Stimulated activated CD4-positive, alpha-beta T cell treated with anti-CD3 and anti-CD28 coated beads, Interleukin-2, amount 100 ng/mL, for 24 hours (primary cell): ENCODE measurements at places on chromosomes 1 and 21.

DNA sequence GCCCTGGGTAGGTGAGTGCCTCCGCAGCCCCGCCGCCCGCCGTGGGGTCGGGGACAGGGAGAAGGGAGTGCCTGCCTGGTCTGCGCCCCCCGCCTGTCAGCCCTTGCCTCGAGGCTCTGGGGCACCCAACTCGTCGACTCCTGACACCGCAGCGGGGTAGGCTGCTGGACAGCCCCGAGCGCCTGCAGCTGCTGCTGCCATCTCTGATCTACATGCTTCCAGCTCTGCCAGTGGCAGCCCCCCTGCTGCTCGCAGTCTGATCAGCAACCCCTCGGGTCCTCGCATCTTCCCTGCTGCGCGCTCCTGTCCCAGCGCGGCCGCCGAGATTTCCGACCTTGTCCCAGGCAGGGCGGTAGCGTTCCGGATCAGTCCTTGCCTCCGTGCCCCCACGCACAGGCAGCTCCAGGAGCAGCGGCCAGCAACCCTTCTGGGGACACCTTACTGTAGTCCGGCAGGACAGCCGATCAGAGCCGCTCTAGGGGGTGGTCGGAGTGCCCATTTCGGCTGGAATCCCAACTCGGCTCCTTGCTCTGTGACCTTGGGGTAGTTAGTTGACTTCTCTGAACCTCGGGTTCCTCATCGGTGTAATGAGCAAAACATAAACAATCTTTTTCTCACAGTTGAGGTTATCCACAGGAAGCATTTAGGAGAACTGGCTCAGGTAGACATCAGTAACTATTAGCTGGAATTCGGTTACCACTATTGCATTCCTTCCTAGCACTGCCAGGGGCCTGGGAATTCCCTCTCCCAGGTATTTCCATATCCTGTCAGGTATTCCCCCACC is 540 bp downstream of the BCAN start:
- no peak for DNase-seq

DNA sequence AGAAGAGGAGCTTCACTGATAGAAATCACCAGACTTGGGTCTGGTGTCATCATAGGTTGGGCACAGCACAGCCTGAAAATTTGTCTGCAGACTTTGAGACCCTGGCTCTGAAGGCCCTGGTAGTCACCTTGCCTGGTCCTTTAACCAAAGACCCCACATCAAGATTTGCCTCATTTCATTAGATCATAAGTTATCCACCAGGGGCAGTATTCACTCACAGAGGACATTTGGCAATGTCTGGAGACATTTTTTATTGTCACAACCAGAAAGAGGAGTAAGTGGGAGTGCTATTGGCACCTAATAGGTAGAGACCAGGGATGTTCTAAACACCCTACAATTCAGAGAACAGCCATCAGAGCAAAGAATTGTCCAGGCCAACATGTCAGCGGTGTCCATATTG is 22.1 kb upstream of the PAX7 start:
- no peak for DNase-seq

GRCh38 chr1:160733898-160734297 is 5.1 kb upstream of the SLAMF7 start:
- DNase-seq, result no peak

DNA sequence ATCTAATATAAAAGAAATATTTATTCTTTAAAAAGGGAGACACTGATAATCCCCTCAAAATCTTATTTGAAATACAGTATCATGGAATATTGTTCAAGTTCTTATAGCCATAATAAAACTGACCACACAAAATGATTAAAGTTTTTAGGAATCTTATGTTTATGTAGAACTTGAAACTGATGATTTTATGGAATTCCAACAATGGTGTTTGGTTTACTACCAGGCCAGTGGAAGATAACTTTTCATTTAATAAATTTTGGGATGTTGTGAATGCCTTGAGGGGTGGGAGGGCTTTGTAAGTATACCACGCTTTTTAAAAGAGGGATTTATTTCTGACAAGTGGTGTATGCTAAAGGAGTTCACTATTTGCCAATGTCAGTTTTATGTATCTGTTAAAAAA is 87.7 kb downstream of the RAB3GAP2 start:
- DNase-seq, result no peak

DNA sequence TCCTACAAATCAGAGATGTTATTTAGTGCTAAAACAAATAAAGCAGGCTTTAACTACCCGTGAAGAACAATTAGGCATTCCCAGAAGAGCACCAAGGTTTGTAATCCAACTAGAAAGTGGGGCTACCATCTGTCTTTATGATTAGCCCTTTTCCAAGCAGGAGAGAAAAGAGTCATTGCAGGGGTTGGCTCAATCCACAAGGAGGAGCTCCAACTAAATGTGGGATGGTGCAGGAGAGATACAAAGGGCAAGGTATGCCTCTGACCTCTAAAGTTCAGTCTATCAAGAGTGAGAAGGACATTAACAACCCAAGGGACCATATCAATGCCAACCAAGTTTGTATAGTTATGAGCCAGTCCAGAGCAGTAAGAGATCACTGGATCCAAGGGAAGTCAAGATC is 382.7 kb upstream of the DUSP10 start:
- DNase-seq, result no peak

- peak; percentile 8 for DNase-seq
These were observed at the start of gene LMOD1 for GRCh38 chr1:201946224-201946908. TSS of gene LMOD1 (minus strand) at chr1:201946548. CDS start at chr1:201946340, 208 bp downstream.

DNA sequence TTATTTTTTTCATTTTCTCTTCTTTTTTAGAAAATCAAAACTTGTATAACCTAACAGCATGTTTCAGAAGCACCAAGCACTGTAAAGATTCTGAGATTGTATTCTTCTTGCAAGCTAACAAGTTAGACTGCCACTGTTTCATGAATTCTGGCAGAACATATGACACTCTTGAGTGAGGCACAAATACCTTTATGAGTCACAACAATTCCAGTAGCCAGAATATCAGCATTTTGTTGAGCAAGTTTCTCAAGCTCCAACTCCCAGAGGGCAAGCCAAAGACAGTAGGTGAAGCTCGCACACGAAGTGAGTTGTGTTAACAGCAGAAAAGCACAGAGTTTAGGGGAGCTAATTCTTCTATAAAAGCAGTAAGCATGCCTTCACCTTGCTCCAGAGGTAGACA is 268.8 kb upstream of the NCAM2 start:
- no peak for DNase-seq

GRCh38 chr1:162994921-162995320 is 74.2 kb upstream of the RGS4 start:
- no peak for DNase-seq

GRCh38 chr1:36125129-36125991 is at the start of gene COL8A2:
TSS of gene COL8A2 (minus strand) at chr1:36125222. CDS start at chr1:36100242, 24,980 bp downstream.
- no peak for DNase-seq

DNA sequence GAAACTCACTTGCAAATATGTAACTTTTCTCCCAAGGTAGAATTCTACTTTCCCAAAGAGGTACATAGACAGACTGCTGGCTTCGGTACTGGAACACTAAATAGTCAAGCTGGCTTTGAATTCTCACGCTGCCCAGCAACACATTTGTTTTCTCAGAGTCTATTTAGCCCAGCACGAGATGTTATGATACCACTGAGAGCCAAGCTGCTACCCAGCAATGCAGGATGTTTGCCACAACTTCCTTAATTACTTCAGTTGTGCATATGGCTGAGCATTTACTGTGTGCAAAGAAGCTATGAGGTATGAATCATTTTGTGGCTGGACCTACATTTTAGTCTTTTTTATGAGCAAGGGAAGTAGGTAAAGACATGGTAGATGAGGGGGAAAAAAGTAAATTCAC is 793.2 kb downstream of the PLA2G4A start:
- no peak for DNase-seq
